ENCODE measurements at places on chromosomes 13 and 19.

DNA sequence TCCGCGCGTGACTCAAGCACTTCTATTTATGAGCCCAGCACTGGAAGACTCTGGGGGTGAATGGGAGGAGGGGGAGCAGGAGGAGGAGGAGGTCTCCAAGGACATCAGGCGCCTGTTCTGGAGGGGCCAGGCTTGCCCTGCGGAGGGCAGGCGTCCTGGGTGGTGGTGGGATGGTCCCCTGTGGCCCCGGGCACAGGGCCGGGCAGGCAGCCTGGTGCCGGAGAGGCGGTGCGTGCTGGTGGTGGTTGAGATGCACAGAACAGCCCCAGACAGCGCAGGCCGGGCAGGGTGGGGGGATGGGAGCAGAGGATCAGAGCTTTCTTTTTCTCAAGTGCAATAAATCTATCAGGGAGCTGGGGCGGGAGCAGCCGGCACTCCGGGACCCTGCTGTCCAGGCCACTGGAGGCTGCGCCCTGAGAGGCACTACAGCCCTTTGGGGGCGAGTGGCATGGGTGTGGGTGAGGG is 14.0 kb downstream of the NKPD1 start:
- DNase-seq = no peak

GRCh38 chr13:58051807-58052375 is 420.3 kb downstream of the PCDH17 start:
- DNase-seq = no peak

DNA sequence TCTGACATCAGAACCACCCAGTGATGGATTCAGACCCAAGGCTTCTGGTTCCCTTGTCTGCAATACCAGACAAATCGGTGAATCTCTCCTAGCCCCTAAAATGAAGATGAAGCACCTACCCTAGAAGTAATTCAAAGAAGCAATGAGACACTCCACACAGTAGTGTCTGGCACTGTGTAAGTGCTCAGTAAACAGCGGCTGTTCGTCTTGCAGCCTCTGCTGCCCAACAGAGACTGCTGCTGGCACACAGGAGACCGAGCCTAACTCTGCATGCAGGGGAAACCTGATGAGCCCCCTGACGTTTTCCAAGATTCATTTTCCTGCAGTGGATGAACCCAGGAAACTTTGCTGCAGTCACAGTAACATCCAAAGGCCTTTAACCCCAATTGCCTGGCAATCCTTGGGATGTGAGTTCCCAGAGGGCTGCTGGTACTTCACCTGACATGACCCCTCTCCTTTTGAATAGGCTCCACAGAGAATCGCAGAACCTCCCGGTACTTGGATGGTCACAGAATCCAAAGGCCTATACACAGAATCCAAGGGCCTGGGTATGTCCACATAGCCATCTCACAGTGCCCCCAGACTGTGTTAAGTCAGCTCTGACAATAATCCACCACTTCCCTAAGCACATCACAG is 6.7 kb downstream of the MED26 start:
- DNase-seq = no peak

DNA sequence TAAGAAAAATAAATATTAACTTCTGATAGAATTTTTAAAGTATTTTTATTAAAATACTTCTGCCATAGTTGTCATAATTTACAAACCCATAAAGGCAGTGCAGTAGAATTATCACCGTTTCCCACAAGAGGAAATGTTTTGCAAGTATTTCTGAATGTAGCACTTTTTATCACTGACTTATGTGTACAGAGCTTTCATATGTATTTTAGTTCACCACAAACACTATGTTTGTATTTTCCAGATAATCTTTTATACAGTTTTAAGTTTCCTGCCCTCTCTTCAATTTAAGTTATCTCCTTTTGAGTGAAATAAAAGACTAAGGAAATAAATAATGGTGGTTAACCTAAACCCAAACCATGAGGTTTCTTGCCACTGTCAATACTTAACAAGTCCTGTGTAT is 24.2 kb downstream of the MIPEP start:
- DNase-seq = no peak

GRCh38 chr13:50365408-50366391 is 350.5 kb downstream of the KCNRG start:
- peak; percentile 89 for DNase-seq

DNA sequence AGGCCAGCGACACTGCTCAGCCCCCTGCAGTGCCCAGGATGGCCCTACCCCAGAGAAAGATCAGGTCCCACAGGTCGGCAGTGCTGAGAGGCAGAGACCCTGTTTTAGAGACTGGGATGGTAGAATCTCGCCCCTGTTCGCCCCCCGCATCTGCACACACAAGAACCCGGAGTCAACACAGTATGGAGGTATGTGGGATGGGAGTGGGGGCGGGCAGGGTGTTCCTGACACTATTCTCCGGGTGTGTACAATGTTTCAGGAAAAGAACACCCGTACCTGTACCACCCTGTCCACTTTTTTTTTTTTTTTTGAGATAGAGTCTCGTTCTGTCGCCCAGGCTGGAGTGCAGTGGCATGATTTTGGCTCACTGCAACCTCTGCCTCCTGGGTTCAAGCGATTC is 19.3 kb downstream of the PIP5K1C start:
- no peak for DNase-seq

GRCh38 chr19:5035793-5036697 is 67.1 kb downstream of the KDM4B start:
- DNase-seq = no peak

GRCh38 chr19:8208922-8209461 is at the start of gene CERS4:
TSS of gene CERS4 (plus strand) at chr19:8209370. CDS start at chr19:8251077, 41,707 bp downstream.
- peak; percentile 65 for DNase-seq

DNA sequence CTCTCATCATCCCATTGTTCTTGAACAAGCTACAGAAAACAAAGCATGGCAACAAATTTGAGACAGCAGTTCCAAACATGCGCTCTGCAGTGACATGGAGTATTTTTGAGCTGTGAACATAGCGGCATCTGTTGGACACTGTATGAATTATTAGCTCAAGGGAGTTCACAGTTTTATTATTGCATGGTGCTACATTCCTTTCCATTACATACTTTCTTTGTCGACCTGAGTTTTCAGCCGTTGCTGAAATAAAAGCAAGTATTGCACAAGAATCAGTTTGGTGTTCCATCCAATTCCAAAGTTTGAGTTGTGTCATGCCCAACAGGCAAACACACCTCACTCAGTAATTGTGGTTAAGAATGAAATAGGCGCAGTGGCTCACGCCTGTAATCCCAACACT is 30.1 kb upstream of the METTL21C start:
- no peak for DNase-seq

GRCh38 chr19:1286487-1287353 is 1.0 kb downstream of the EFNA2 start:
- DNase-seq = no peak

- no peak for DNase-seq
Observed at GRCh38 chr13:100213576-100213975, 124.7 kb downstream of the PCCA start.

DNA sequence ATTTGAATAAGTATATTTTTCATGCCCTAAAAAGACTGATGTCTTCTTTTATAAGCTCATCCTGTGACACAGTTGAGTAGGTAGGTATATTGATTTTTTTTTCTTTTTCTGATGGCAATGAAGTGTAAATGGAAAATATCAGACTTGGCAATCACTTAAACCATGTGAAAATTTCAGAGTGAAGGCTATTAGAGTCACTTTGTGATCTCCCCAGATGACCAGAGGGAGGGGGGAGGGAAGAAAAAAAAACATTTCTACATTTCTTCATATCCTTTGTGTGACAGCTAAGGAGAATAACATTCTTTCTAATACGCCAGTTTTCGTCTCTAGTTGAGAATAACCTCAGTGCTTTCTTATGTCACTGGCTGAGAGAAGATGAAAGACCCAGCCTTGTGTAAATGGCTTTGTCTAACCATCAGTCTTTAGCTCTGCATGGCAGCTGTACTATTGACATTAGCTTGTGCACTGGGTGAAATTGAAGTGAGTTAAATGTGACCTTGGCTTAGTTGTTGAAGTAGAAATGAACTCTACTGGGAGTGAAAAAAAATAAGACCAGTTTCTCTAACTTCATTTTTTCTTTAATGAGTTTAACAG is 332.1 kb upstream of the DACH1 start:
- no peak for DNase-seq

DNA sequence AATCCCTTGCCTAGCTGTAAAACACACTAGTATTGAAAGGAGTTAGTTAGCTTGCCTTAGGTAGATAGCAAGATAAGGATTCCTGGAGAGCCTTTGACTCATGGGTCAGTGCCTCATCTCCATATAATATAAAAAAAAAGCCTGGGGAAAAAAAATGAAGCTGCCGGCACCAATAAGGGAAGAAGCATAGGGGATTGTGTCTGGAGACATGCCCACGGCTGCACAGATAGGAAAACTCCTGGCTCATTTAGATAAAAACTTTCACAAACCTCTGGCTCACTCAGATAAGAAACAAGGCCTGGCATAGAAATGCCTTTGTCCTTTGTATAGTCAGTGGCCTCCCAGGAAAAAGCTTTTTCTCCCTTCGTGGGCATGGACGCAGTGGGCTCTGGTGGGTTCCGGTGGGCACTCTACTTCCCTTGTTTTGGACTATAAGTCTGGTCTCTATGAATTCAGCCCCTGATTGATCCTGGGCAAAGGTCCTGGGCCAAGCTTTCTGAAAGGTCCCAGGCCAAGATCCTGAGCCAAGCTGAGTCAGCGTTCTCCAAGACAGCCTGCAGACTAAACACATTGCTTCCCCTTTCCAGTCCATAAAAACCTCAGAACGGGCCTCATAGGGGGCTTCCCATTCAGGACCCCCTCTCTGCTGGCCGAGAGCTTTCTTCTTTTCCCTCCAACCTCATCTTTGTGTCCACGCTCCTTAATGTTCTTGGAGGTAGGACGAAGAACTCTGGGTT is 4.9 kb upstream of the OR7A17 start:
- no peak for DNase-seq

- DNase-seq = no peak
Observed at GRCh38 chr19:4098493-4098892, 25.4 kb downstream of the MAP2K2 start.

DNA sequence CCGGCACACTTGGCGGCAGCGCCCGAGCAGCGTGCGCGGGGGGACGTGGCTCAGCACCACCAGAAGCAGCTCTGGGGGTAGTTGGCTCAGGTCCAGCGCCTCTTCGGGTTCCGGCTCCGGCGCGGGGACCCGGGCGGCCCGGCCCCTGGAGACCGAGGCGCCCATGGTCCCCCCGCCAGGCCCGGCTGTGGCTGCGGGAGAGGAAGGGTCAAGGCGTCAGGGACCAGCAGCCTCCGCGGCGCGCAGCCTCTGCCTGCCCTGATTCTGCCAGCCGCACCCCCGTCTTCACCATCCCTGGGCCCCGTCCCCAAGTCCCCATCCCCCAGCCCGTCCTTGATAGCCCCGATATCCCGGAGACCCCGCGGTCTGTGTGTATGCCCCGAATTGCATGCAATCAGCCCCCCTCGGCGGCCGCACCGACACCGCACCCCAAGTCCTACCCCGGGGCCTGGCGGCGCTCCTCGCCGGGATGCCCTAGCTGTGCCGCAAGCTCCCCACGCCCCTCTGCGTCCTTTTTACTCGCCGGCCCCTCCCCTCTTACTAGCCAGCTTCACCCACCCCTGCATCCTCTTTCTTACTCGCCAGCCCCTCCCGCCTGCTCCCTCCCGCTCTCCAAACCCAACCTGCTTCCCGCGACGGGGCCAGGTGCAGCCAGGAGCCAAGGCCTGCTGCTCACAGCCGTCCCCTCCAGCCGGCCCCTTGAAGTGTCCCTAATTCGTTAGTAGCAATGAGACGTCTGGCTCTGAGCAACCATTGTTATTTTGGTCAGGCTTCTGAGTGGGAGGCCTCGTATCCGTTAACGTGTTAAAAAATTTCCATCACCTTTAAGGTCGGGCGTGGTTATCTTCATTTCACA is at the start of gene FBXO27:
Gene FBXO27, minus strand, starts transcription at position 487 of the 856 bp plus-strand sequence. Its CDS starts 322 bp downstream, at position 165.
- no peak for DNase-seq

- DNase-seq = peak; percentile 43
Observed at GRCh38 chr19:32339988-32340874, 5.2 kb upstream of the ZNF507 start.

DNA sequence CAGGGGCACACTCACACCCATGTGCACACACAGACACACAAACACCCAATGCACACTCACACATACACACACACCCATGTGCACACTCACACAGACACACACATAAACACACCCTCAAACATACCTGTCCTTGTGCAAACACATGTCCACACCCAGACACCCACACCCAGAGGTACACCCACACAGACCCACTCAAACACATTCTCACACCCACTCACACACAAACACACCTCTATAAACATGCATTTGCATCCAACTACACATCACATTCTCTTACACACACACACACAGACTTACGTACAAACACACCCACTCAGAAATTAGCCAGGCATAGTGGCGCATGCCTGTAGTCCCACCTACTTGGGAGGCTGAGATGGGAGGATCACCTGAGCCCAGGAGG is 31.4 kb downstream of the FBN3 start:
- DNase-seq = no peak

GRCh38 chr13:60691268-60691667 is 294.2 kb downstream of the TDRD3 start:
- DNase-seq = peak; percentile 2

DNA sequence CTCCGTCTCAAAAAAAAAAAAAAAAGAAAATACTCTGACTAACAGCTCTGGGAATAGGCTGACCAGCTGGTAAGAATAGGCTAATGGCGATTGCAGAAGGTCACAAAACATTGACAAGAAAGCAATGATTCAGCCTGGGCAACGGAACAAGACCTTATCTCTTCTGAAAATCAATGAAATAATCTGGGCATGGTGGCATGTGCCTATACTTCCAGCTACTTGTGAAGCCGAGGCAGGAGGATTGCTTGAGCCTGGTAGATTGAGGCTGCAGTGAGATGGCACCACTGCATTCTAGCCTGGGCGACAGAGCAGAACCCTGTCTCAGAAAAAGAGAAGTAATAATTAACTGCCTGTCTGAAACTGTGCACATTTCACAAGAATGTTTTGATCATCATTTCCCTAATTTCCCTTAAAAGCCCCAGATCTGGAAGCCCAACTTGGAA is 18.8 kb upstream of the MTRF1 start:
- no peak for DNase-seq

DNA sequence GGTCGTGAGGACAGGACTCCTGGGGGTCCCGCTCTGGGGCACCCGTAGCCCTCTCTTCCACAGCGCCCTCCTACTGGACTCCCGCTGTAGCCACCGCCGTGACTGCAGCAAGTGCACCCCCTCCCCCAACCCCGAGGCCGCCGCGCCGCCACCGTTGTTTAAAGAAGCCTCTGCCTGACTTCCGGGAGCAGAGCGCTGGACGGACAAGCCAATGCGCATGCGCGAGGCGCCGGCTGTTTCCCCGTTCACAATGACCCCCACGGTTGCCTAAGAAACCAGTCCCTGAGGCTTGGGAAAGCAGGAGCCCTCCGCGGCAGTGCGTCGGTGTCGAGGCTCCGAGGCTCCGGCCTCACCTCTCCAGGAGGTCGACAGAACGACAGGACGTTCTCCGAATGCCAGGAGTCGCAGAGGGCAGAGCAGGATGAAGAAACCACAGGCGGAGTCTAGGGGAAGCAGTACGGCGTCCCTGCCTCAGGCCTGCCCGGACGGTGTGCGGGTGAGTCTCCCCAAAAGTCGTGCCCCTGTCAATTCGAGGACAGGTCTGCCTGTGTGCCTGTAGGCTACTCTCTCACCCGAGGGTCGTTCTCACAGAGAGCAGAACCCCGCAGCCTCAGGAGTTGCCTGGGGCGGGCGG is 70.5 kb upstream of the ZNF420 start:
- peak; percentile 4 for DNase-seq

All from activated CD4-positive, alpha-beta T cell treated with anti-CD3 and anti-CD28 coated beads, Interleukin-2, Interleukin-4, amounts not matched to agents 100 ng/mL and 50 ng/mL, durations not matched to agents 16 hours and 8 hours (primary cell).